ENCODE measurements at places on chromosomes 7 and 10.

- no peak for DNase-seq
Observed at GRCh38 chr10:79360499-79361342, 13.5 kb downstream of the PPIF start.

DNA sequence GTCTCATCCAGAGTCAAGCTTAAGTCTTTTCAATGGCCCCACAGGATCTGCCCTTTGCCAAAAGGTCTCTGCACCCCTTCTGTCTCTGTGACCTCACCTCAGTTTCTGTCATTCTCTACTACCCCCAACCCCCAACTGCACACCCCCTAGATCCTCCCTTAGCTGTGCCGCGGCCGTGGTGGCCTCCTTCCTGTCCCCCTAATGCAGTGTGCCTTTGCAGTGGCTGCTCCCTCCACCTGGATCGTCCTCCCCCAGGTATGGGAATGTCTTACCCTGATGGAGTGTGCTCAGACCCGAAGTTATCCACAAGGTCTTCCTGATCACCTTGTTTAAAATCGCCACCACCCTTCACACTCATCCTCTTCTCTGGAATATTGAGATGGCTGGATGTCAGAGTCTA is 9.6 kb downstream of the FGF8 start:
- no peak for DNase-seq

- no peak for DNase-seq
Observed at GRCh38 chr10:34916314-34916713, 101.2 kb upstream of the PARD3 start.

DNA sequence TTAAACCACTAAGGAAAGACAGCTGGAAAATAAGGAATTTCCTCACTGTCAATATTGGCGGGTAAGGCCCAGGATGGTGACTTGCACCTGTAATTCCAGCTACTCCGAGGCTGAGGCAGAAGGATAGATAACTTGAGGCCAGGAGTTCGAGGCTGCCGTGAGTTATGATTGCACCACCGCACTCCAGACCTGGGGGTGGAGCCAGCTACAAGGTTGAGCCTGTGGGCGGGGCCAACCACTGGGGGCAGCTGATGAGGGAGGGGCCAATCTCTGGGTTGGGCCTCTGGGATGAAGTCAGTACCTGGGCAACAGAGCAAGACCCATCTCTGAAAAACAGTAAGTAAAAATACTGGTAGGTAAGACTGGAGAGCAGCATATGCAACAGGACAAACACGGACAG is 80.1 kb upstream of the ADO start:
- no peak for DNase-seq

- DNase-seq = no peak
Observed at GRCh38 chr10:124740369-124741280, 3.6 kb downstream of the FAM53B start.

GRCh38 chr10:71648933-71649320 is 70.7 kb downstream of the C10orf105 start:
- no peak for DNase-seq

GRCh38 chr10:29725133-29725720 is 90.5 kb upstream of the SVIL start:
- DNase-seq = no peak

GRCh38 chr10:99906470-99906869 is 103.3 kb downstream of the DNMBP start:
- DNase-seq = no peak

- DNase-seq = no peak
Observed at GRCh38 chr10:116076621-116077020, 196.4 kb downstream of the GFRA1 start.

DNA sequence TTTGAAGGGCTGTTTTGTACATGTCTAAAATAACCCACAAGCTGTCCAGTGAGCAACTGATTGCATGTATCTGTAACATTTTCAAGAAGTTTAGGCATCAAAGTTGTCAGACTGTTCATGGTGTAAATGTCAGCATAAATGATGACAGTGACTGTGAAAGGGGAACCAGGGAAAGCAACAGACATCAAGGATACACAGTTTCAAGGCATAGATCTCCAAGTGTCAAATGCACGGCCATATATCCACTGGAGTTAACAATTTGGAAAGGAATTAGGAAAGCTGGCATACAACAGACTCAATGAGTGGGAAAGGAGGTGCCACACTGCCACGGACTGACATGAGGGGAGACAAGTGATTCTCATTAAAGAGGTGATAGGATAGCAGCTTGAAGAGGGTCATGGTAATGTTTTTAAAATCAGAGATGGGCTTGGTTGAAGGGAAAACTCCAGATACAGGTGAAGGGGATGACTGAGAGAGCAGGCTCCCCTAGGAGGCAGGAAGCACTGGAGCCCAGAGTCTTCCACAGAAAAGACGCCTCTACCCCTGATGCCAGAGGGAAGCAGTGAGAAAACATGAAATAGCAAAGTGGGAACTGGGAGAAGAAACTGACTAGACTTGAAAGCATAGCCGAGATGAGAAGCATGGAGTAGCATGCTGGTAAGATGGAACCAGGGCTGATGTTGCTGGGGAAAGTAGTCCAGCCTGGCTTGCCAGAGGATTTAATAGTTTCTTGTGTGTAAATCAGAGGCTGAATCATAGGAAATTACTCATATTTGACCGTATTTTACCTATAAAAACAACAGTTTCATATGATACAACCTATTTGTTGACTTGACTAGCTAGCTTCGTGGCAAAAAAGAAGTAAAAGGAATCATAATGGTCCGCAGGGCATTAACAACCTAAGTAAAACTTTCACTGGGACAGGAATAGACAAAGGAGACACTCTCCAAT is 18.6 kb downstream of the NSMCE4A start:
- DNase-seq = no peak

DNA sequence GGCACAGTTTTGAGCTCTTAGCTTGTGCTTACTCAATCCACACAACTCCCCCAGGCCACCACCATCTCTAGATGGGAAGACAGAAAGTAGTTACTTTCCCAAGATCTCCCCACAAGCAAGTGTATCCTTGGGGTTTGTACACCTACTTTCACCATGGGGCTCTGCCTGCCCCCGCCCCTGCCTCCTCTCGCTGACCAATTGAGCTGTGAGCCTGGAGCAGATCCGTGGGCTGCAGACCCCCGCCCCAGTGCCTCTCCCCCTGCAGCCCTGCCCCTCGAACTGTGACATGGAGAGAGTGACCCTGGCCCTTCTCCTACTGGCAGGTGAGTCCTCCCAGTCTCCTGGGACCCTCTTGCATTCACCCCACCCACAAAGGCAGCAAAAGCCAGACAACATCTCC is 2.0 kb downstream of the FXYD4 start:
- DNase-seq = no peak

Measured in activated CD4-positive, CD25-positive, alpha-beta regulatory T cell treated with anti-CD3 and anti-CD28 coated beads, Interleukin-2, amount 50 U/mL, for 16 hours (primary cell).